ENCODE measurements at places on chromosomes 7 and 10. TPM values are rescaled to one million over a fixed set of nuclear protein-coding genes. Genes with fewer than 3 reads are reported as not detected.

- H3K4me3 ChIP-seq, result no peak overlapping the region
- no peak overlapping the region for H3K27ac ChIP-seq
- H3K27me3 ChIP-seq, result no peaks in the 10 kb centered on the region
- no peaks in the 10 kb centered on the region for H3K36me3 ChIP-seq
- DNase-seq, result no peak
- peaks cover 6% of the 10 kb centered on the region for H3K4me1 ChIP-seq
Observed at GRCh38 chr7:117082647-117083046, 129.3 kb downstream of the ST7 start.

DNA sequence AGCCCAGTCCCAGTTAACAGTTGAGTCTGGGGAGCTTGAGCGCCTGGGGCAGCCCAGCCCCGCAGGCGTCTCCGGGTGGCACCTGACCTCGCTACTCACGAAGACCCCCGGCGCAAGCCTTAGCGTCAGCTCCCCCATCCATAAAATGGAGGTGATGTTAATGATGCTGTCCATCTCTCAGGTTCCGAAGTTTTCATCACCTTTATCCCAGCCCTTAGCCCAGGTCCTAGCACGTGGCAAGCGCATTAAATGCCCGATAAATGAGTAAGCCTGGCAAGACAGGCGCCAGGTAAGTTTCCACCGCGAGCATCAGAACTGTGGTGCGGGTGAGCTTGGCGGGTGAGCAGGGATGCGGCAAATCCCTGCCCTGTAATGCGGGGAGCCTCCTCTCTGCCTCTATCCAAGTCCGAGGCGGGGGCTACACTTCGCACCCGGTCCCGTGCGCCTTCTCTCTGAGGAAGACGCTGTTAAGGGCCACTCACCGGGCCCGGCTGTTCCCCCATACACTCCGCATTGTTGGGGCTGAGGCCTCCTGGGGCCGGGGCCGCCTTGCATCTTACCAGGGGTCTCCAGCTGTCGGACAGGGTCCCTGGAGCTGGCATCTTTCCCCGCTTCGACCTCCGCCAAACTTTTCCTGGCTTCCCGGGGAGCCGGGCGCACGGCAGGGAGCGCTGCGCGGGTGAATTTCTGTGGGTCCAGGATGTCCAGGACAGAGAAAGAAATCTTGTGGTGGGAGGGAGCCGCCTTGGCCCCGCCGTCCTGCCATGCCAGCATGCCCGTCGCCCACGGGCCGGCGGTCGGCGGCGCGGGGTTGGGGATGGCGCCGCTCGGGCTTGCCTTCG, 444 bp downstream of the NKX1-2 start:
- DNase-seq, result no peak
- no peaks in the 10 kb centered on the region for H3K36me3 ChIP-seq
- no peak overlapping the region for H3K4me3 ChIP-seq
- no peak overlapping the region for H3K27ac ChIP-seq
- H3K4me1 ChIP-seq, result peaks cover 7% of the 10 kb centered on the region

KCNMA1 gene
- 2.8 TPM for total RNA-seq

ARHGAP22 gene
- 0.14 TPM for total RNA-seq

DNAJB6 gene
- 139 TPM for total RNA-seq

Data from natural killer cell treated with Interleukin-12 subunit alpha and Interleukin-12 subunit beta and Interleukin-15 and Interleukin-18, amount 100 ng/mL, for 72 hours (primary cell).